ENCODE measurements at places on chromosomes 12 and 14. TPM values are rescaled to one million over a fixed set of nuclear protein-coding genes. Genes with fewer than 3 reads are reported as not detected.

ERP27 gene
- 0.06 TPM for total RNA-seq

RHNO1 gene
- total RNA-seq, result 16.2 TPM

RTL1 gene
- total RNA-seq, result not detected

TAS2R50 gene
- 1.1 TPM for total RNA-seq

WNT1 gene
- not detected for total RNA-seq

RECQL gene
- 135 TPM for total RNA-seq

PRICKLE1 gene
- 25.9 TPM for total RNA-seq

RASSF9 gene
- total RNA-seq, result 1.5 TPM

TEX22 gene
- 0.06 TPM for total RNA-seq

PTPRO gene
- 0.06 TPM for total RNA-seq

EML5 gene
- 0.13 TPM for total RNA-seq

MAP1LC3B2 gene
- 0.32 TPM for total RNA-seq

Data from bladder microvascular endothelial cell (primary cell).